IPS DF 19.7 (cell line): ENCODE measurements at places on chromosomes 6 and 20.

DNA sequence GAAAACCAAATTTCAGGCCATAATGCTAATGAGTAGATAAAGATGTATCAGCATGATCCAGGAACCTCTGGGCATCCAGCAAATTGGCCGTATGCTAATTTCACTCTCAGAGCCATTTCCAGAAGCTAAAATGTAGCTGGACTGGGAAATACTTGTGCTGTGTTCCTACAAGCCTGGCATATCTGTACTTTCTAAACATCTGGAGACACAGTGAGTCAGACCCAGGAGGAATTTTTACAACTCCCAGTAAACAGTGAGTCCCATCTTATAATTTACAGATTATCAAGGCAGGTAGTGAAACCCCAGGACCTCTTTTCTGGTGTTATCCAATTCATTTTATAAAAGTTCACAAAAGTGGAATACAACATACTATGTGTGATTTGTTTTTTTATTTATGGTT, 683.0 kb upstream of the ADGRB3 start:
- DNase-seq = no peak

GRCh38 chr6:15150207-15150606, 95.7 kb upstream of the JARID2 start:
- no peak for DNase-seq

GRCh38 chr20:55116598-55116997, 641.2 kb downstream of the DOK5 start:
- DNase-seq = no peak

GRCh38 chr6:113630738-113631535, 226.2 kb upstream of the MARCKS start:
- DNase-seq = no peak

GRCh38 chr6:148348778-148349177, 6.1 kb downstream of the SASH1 start:
- DNase-seq = no peak

GRCh38 chr6:150627585-150628025, 27.9 kb downstream of the PLEKHG1 start:
- no peak for DNase-seq

- no peak for DNase-seq
Observed at GRCh38 chr20:24462460-24463010, 6.9 kb upstream of the SYNDIG1 start.
